ENCODE measurements at places on chromosomes 13 and 19.
A peak's percentile ranks its signal among the peaks of the same experiment; 100 is the strongest.

DNA sequence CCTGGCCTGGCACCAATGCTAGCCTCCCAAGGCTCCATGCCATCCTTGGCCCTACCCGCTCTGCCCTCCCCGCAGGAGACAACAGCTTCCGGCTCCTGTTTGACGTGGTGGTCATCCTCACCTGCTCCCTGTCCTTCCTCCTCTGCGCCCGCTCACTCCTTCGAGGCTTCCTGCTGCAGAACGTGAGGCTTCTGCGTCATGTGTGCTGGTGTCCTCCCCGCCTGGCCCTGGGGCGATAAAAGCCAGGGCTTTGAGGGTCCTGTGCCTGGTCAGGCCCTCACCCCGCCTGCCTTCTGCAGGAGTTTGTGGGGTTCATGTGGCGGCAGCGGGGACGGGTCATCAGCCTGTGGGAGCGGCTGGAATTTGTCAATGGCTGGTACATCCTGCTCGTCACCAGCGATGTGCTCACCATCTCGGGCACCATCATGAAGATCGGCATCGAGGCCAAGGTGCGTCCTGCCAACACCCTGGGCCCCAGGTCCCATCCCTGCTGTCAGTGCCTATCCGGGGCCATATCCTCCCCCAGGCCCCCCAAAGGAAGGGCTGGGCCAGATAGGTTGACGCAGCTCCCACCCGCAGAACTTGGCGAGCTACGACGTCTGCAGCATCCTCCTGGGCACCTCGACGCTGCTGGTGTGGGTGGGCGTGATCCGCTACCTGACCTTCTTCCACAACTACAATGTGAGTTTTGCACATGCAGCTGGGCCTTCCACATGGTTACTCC is 6.3 kb downstream of the MCOLN1 start:
- no peak for DNase-seq

DNA sequence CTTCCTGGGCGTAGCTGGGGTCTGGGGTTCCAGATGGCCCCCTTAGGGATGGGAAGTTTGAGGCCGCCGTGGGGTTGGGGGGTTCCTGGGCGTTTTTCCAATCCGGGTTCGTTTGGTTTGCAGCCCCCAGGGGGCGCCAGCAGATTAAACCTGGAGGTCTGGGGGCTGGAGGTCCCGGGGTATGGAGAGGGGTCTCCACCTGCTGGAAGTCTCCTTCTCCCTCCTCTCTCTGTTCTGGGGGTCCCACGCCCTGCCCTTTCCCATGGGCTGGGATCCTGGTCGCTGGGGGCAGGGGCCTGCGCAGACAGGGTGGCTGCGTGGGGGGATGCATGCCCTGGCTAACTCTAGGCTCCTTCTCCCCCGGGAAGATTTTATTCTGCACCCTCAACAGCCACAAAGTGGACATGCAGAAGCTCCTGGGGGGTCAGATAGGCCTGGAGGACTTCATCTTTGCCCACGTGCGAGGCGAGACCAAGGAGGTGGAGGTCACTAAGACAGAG is 899 bp downstream of the GIPC3 start:
- DNase-seq, result peak; percentile 61

GRCh38 chr13:45297456-45298205 is 43.4 kb downstream of the TPT1 start:
- DNase-seq, result no peak

DNA sequence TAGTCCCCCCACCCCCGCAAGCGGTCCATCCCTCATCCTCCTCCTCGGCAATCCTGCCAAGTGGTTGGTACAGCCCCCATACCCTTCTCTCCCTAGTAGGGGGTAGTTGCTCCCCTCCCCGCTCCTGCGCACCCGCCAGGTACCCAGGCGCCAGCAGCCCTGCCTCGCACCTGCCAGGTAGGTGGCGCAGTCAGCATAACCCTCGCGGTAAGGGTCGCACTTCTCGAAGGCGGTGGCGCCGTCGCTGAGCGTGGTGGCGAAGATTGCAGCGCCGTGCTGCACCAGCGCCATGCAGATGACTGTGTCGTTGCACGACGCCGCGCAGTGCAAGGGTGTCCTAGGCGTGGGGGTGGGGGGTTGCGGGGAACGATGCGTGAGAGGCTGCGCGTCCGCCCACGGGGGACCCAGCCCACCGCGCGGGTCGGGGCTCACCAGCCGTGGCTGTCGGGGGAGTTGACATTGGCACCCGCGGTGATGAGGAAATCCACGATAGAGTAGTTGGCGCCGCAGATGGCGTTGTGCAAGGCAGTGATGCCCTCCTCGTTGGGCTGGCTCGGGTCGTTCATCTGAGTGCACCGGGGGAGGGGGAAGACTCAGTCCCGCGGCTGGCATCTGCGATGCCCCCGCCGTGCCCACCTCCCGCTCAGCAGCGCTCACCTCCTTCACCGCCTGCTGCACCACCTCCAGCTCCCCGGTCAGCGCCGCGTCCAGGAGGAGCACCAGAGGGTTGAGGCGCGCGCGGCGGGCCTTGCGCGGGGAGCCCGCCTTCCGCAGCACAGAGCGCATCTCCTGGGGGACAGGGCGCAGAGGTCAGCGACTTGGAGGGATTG is 15.2 kb upstream of the ERCC2 start:
- peak; percentile 74 for DNase-seq

GRCh38 chr13:114095486-114095885 is 36.9 kb downstream of the RASA3 start:
- no peak for DNase-seq

Measured in NCI-H69 (cell line).